A549 (cell line): ENCODE measurements at places on chromosomes 6 and 20.

DNA sequence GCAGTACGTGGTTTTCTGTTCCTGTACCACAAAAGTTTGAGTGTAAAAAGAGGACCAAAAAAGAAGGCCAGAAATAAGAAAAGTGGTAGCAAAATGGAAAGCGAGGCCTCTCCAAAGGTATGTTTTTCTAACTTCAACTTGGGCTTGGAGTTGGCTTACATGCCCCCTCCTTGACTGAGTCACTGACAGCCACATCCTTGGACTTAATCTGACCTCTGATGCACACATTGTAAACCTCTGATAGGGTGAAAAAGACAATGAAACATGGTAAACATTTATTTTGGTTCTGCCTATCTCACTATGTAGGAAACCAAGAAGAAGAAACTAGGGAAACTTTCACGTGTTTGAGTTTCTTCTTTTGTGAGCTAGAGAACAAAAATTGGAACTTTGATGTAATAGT, 503.2 kb upstream of the ID4 start:
- peak; percentile 52 for DNase-seq

- no peak for DNase-seq
These were observed 11.0 kb downstream of the SULF2 start for GRCh38 chr20:47774131-47774777.

DNA sequence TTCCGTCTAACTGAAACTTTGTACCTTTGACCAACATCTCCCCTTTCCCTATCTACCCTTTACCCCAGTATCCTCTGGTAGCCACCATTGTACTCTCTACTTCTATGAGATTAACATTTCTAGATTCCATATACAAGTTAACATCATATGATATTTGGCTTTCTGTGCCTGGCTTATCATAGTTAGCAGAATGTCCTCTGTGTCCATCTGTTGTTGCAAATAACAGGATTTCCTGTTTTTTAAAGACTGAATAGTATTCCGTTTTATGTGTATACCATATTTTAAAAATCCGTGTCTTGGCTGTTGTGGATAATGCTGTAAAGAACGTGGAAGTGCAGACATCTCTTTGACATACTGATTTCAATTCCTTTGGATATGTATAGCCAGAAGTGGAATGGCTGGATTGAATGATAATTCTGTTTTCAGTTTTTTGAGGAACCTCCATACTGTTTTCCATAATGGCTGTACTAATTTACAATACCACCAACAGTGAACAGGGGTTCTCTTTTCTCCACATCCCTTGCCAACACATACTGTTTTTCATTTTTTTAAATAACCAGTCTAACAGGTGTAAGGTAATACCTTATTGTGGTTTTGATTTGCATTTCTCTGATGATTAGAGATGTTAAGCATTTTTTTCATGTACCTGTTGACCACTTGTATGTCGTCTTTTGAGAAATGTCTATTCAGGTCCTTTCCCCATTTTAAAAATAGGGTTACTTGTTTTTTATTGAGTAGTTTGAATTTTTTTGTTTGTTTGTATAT, 53.8 kb downstream of the CDC5L start:
- DNase-seq, result no peak

GRCh38 chr6:139628270-139628669, 253.8 kb upstream of the CITED2 start:
- DNase-seq, result no peak

DNA sequence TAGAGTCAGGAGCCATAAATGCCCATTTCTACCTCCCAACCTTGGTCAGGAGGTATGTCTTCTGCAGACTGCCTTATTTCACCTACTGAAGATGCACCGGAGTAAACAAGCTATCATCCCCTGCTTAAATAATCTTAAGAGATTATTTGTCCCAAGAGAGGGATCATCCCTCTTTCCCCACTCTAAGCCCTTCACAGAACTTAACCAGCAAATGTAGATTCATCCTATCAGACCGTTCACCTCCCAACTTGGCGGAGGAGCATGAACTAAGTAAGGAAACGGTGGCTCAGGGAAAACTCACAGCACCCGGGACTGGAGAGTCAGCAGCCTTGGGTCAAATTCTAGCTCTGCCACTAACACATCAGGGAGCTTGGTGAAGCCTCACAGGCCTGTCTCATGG, 115.3 kb downstream of the TRERF1 start:
- DNase-seq, result no peak

DNA sequence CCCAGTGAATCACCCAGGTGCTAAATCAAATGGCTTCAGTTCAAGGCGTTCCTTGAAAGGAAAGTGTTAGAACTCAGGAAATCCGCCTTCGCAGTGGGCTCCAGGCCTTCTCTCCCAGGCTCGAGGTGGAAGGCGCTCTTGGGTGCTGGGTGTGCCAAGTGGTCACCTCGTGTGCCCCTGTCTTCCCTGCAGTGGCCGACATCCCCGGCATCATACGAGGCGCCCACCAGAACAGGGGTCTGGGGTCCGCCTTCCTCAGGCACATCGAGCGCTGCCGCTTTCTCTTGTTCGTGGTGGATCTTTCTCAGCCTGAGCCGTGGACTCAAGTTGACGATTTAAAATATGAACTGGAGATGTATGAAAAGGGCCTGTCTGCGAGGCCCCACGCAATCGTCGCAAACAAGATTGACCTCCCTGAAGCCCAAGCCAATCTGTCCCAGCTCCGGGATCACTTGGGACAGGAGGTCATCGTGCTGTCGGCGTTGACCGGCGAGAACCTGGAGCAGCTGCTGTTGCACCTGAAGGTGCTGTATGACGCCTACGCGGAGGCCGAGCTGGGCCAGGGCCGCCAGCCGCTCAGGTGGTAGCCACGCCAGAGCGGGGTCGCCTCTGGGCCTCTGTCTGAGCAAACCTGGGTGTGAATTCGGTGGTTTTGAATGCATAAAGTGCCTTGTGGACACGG, 17.8 kb downstream of the MTG2 start:
- DNase-seq, result no peak

- no peak for DNase-seq
These were observed 15.1 kb upstream of the SYNJ2 start for GRCh38 chr6:157966589-157966977.

- no peak for DNase-seq
These were observed 318.7 kb downstream of the SOX4 start for GRCh38 chr6:21912151-21912832.

- no peak for DNase-seq
These were observed 148.5 kb downstream of the ELOVL4 start for GRCh38 chr6:79798841-79799240.

GRCh38 chr6:57216235-57217101, 5.6 kb downstream of the RAB23 start:
- no peak for DNase-seq

DNA sequence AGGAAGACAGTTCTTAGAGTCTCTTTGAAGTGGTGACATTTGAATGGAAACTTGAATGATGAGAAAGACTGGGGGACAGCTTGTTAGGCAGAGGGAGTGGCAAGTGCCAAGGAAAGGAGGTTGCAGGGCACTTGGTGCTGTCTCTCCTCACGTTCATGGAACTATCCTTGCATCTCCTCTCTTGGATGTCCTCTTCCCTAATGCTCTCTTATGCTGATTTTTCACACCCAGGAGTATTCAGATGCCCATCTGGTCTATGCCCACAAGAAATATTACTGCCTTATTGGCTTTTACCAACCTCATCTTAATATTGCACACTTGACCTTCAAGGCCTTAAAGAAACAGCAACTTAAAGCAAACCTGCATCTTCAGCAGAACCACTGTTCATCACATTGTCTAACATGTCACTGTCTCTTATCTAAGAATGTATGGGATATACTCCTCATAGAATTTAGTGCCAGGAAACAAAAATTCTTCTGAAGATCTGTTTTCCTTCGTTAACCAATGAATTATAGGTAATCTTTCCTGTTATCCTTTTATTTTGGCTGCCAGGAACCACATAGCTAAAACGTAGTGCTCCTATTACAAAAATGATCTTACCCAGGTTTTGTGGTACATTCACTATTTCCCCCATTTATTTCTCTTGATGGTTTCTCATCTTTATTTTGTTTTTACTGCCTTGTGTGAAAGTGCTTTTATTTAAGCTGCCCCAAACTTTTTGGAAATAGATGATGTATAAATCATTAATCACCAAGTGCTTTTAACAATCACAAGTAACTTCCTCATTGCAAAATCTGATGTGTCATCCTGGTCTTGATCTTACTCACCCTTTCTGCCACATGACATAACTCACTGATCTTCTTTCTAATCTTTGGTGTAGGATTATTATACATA, 12.8 kb downstream of the RGS17 start:
- peak; percentile 80 for DNase-seq

- DNase-seq, result peak; percentile 84
These were observed 5.4 kb downstream of the CCND3 start for GRCh38 chr6:41936073-41936837.

DNA sequence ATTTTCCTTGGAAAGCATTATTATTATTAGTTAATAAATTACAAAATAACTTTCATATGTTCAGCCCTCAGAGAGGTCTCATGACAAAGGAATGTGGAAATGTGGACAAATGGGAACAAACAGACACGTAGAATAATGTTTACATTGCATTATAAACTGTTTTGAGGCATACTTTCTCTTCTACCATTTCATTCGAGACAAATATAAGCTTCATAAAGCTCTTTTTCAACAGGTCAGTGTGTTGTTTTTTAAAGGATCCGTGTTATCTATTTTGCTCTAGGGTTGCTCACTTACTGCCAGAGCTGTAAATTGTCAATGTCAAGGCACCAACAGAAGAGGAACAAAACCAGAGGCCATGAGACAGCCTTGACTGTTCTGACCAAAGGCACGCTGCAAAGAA, 256.8 kb downstream of the PHACTR1 start:
- no peak for DNase-seq

DNA sequence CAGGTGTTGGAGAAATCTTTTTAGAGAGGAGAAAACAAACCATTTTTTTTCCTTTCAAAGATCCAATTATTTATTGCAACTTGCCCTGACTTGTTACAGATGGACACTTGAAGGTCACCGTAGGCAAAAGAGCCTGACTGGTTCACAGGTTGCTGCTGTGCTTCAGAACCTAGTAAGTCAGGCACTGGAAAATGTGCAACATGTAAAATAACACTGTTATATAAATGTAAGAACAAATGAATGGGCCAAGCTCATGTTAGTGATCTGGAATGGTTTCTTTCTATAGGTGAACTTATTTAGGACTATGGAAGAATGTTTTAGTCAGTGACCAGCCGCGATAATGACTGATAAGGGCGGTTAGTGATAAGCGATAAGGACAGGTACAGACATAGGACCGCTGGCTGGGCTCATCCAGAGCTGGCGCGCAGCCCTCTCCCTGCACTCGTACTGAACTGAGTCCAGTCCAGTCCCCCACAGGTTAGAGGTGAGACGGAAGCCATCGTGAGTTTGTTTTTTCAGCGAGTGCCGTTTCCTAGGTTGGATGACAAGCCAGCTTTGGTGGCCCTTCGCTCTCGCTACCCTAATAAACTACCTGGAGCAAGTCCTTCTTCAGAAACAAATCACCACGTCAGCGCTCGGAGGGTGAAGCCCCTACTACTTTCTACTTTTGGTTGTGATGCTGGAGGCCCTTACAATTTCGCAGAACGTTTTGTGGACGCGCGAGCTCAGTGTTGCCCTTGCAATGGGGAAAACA, 94.4 kb upstream of the PRDM1 start:
- DNase-seq, result peak; percentile 18
